ENCODE measurements at places on chromosomes 5 and 9.

GRCh38 chr9:76732341-76732958 is 31.8 kb upstream of the PCA3 start:
- DNase-seq, result no peak

- DNase-seq, result no peak
Observed at GRCh38 chr5:58135571-58136335, 324.1 kb downstream of the PLK2 start.

GRCh38 chr9:100099722-100100042 is 639 bp downstream of the INVS start:
- no peak for DNase-seq

- no peak for DNase-seq
Observed at GRCh38 chr5:71475788-71476384, 20.4 kb downstream of the BDP1 start.

DNA sequence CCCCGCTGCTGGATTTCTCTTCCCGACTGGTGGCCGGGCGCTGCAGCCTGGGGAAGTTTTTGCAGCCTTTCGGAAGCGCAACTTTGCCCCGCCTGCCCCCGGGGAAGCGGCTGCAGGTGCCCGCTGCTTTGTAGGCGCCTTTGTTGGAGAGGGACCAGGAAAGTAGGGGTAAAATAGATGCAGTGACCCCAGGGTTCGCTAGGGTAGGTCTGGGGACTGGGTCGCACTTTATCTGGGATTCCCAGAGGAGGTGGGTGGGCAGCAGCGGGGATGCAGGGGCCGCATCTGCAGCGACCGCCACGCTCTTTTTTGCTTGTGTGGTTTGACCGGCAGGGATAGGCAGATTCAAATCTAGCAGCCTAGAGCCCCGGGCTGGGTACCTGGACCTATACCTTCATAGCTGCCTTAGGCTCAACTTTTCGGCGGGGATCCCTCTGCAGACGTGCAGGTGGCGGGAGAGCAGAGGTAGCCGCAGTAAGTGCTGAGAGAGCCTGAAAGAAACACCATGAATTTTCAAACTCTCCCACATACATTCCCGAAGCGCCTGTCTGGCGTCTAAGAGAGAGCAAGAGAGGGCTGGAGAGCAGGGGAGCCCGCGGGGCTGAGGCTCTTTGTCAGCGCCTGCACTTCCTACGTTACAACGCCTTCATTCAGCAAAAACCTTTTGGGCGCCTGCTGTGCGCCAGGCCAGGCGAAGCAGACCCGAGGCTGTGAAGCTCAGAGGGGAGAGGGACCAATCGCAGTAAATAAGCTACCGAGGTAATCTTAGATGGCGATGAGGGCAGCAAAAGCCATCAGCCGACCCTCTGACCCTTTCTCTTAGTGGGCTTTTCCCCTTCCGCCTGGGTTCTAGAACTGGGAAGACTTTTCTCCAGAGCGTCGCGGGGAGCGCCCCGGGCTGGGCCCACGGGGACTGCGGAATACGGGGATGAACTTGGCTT is 642 bp downstream of the SV2C start:
- DNase-seq, result no peak

DNA sequence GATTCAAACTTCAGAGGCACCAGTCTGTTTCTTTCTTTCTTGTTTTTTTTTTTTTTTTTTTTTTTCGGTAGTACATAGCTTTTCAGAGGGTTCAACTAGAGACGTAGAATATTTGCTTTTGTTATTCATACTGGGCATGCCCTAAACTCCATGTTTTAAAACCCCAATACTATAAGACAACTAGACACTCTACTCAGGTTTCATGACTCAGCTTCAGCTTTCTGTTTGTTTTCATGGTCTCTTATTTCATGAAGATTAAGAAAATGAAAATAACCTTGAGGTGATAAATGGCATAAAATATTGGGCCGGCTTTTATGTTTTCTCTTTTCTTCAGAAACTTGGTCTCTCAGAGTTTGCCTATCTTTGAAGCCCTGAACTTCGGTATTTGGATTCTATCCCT is 2126.3 kb upstream of the ACO1 start:
- DNase-seq, result no peak

- no peak for DNase-seq
Observed at GRCh38 chr9:21902136-21902535, 92.1 kb downstream of the CDKN2A start.

GRCh38 chr5:89273289-89273688 is 390.3 kb upstream of the MEF2C start:
- no peak for DNase-seq

GRCh38 chr9:20722221-20722620 is 38.2 kb downstream of the FOCAD start:
- DNase-seq, result no peak

- no peak for DNase-seq
Observed at GRCh38 chr9:98890256-98890655, 53.5 kb upstream of the COL15A1 start.

GRCh38 chr9:130226112-130226511 is 39.4 kb upstream of the HMCN2 start:
- DNase-seq, result no peak

GRCh38 chr9:127300886-127301447 is 36.4 kb downstream of the GARNL3 start:
- DNase-seq, result no peak

DNA sequence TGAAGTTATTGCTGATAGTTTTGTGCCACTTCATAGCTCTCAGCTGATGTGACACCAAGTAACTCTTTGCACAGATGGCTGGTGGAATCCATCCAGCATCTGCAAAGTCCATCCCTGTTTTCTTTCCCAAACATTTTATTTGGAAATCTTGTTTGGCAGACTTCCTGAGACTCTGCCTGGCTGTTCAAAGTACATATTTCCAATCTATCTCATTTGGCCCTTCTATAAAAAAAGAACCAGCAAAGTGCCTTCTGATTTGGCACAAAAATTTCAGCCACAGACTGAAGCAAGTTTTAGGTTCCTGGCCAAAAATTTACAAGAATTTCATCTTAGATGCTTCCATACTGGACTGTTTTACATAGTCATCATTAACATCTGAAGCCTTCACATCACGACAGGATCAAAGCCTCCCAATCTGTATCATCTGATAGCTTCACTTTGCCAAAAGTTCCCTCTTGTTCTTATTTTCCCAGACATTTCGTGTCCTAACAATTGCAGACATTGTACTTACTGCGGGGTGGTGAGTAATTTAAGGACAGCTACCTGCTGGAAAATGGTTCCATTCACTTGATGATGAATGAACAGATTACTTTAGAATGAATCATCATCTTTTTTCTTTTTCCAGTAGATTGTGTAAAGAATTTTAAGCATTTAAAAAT is 377.3 kb downstream of the KIAA0825 start:
- DNase-seq, result no peak

DNA sequence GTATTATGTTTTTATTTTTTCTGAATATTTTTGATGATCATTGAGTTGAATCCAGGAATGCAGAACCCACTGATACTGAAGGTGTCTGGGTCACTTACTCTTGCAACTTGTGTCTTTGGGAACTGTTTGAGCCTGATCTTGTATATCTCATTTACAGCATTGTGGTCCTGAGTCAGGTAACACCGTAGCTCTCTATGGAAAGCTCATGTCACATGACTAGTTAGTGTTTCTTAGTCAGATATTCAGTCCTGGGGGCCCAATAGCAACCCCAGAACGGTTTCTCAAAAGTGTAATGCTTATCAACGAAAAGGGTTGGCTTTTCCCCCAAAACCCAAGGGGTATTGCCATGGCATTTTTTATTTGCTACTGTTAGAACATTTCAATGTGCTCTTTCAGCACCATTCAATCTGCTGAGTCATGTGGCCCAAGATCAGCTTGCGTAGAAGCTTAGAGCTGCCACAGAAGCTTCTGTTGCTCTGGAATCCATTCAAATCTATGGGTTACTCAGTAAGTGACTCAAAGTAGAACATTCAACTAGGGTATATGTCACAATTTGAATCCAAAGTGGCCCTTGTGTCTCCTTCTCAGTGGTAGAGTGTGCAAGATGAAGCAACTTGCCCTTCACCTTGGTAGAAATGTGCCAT is 12.1 kb upstream of the PTAR1 start:
- no peak for DNase-seq

DNA sequence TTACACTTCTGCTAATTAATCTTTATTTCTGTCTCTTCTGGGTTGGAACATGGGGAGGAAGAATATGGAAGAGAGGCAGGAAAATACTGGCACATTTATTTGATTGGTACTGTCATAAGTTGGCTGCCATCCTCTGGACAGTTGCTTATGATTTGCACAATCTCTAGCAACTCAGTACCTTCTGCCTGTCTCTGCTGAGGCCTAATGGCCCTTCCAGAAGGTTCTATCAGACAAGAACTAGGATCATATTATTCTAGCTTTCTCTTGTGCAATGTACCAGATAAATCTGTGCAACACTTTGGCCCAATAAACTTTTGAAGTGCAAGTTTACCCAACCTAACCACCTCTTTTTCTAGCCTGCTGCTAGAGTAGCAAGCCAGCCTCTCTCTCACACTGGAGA is 335.0 kb downstream of the ARRDC3 start:
- no peak for DNase-seq

DNA sequence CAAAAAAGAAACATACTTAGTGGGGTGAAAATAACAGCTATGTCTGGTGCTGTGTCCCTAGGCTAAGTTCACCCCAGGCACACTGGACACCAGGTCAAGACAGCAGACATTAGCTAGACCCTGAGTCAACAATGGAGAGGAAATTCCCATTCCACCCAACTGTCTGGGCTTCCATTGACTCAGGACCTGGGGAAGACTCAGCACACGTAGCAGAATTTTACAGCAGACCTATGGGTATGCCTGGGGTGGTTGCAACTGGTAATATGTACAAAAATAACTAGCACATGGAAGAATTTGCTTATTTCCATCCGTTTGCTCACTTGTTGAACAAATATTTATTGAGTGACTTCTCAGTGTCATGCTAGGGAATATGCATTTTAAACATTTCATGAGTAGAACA is 117.0 kb downstream of the GAS1 start:
- DNase-seq, result no peak

GRCh38 chr5:153765987-153766386 is 272.7 kb downstream of the FAM114A2 start:
- no peak for DNase-seq

GRCh38 chr5:116068028-116068632 is 16.7 kb upstream of the COMMD10 start:
- DNase-seq, result no peak

GRCh38 chr5:14112998-14113652 is 30.0 kb upstream of the TRIO start:
- DNase-seq, result no peak

GRCh38 chr5:132256783-132257130 is 739 bp upstream of the PDLIM4 start:
- DNase-seq, result no peak

- peak; percentile 42 for DNase-seq
Observed at GRCh38 chr5:144183254-144183889, 12.7 kb downstream of the KCTD16 start.

DNA sequence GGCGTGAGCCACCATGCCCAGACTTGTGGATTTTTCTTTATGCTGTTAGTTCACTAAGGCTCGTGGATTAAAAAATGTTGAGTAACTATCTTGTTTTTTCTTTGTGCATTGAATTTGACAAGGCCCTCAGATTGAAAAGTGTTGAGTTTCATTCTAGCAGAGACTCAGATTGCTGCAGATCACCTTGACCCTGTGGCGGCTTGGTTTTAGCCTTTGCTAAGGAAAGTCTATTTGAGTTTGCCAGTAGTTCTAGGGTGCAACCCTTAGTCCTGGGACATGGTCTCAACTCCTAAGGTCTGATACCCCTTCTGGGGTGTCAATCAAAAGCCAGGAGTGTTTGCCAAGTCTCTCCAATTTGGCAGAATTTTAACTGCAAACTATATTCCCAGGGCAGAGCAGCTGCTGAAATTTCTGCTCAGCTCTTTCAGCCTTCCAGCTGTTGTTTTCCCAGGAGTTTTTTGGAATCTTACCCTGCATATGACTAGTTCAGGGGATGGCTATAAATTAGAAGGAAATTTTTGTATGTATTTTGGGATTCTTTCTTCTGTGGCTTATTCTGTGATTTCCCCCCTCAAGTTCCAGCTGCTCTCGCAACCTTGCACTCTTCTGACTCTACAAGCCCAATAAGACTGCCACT is 84.3 kb upstream of the HAND1 start:
- no peak for DNase-seq

DNA sequence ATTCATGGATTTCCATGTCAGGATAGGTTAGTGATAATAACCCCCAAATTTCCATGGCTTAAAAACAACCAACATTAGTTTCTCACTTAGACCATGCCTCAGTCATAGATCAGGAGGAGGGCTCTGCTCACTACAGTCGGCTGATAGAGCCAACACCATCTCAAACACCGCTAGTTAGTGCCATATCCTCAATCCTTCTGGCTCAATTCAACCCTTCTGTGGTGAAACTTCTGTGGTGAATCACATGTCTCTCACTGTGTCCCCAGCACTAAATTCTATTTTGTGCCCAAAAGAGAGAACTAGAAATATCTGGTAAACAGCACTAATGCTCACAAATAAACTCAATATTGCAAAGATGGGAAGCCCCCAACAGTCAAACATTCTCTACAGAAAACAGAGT is 21.1 kb downstream of the ECPAS start:
- DNase-seq, result no peak

GRCh38 chr9:127521919-127522304 is 70.6 kb downstream of the LRSAM1 start:
- DNase-seq, result no peak

DNA sequence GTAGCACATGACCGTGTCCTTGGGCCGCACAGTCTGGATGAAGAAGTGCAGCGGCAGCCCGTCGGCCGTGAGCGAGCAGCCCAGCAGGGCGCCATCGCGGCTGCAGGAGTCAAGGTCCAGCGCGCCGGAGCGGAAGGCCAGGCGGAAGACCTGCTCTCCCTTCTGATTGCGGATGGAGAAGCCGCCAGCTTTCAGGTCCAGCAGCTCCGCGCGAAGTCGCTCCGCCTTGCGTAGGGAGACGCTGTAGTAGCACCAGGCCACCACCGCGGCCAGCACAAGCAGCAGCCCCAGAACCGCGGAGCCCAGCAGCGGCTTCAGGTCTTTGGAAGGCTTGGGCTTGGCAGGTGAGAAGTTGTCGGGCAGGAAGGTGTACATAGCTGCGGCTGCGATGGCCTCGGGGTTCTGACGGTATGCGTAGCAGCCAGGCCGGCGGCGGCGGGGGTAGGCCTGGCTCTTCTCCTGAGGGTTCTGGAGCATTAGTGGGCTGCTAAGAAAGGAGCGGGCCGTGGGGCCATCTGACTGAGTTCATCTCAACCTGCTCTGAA is 4.2 kb downstream of the MYORG start:
- no peak for DNase-seq

DNA sequence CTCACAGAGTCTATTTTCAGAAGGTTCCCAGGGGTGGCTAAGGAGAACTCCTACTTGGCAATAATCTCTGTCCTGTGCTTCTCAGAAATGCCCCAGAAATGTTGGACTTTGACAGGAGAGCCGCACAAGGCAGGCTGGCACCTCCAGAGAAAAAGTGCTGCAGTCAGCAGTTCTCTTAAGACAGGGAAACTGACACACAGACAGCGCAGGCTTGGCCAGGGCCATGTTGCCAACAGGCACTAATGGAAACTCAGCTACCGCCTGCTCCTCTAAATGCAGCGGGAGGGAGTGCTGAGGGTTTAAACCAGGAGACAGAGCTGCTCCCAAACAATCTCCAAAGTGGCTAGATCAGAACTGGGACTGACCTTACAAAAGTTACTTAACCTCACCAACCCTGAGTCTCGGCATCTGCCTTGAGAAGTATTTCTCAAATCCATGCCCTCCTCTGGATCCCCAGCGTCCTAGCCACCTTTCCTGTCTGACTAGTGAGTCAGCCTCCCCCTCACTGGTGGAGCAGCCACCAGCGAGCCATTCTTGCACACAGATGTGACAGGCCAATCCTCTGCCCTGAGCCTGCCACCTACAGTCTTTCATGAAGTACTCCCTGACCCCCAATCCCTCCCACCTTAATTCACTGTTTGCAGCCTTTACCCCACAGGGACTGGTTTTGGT is 186.4 kb downstream of the CDK5RAP2 start:
- DNase-seq, result no peak

- no peak for DNase-seq
Observed at GRCh38 chr9:135076876-135077430, 10.5 kb upstream of the OLFM1 start.

Data from glomerular endothelial cell (primary cell).